ENCODE measurements at places on chromosomes 11 and 22.

DNA sequence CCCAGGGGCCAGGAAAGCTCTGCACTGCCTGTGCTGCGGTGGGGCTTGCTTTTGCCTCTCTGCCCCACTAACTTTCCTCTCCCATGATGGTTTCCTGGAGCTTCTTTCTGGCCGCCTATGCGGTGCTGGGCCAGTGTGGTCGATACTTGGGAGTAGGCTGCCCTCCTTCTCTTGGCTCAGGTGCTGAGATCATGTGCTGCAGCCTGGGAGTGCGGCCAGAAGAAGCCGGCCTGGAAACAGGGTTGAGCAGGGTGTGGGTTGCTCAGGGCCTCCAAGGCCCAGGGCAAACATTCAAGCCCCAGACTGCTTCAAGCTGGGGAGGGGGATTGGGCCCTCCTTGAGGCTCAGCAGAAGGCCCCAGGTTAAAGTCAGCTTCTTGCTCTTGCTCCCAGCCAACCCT is 125.0 kb downstream of the NTM start:
- no peak for DNase-seq

GRCh38 chr11:117222991-117223740 is 8.7 kb downstream of the PCSK7 start:
- no peak for DNase-seq

DNA sequence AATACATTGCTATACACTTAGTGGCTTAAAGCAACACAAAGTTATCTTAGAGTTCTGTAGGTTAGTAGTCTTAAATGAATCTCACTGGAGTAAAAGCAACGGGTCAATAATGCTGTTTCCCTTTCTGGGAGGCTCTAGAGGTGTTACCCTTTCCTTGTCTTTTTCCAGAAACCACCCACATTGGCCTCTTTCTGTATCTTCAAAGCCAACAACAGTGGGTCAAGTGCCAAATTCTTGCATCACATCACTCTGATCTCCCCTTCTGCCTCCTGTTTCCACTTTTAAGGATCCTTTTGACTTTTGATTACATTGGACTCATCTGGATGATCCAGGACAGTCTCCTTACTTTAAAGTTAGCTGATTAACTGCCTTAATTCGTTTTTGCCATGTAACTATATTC is 93.6 kb downstream of the DDX10 start:
- no peak for DNase-seq

DNA sequence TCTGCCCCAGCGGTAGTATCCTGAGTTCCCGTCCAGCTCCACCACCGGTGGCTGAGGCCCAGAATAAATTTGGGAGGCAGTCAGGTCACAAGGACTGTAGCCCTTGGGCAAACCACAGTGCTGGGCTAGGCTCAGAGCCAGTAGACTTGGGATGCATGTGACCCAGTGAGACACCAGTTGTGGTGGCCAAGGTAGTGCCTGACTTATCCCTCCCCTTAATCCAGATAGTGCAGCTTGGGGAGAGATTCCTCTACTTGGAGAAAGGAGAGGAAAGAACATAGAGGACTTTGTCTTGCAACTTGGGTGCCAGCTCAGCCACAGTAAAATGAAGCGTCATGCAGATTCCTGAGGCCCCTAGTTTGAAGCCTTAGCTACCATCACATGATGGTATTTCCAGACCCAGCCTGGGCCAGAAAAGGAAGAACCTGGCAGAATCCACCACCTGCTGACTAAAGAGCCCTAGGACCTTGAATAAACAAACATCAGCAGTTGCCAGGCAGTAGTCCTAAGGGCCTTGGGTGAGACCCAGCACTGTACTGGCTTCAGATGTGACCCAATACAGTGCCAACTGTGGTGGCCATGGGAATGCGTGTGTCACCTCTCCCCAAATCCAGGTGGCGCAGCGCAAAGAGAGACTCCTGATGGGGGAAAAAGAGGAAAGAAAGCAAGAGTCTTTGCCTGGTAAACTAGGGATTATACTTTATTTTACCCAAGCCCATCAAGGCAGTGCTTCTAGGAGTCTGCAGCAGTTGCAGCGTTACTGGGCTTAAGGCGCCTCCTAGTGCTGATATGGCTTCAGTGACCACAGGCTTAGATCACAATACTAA is 17.0 kb upstream of the DDX10 start:
- DNase-seq, result peak; percentile 80
